ENCODE measurements at places on chromosomes 3 and 15.

GRCh38 chr3:76025561-76025960 is 240.2 kb upstream of the ZNF717 start:
- no peak for DNase-seq

- no peak for DNase-seq
Measured at GRCh38 chr3:98814817-98815420, 51.8 kb downstream of the ST3GAL6 start.

- DNase-seq: no peak
Measured at GRCh38 chr3:194396859-194397756, 2.0 kb downstream of the GP5 start.

DNA sequence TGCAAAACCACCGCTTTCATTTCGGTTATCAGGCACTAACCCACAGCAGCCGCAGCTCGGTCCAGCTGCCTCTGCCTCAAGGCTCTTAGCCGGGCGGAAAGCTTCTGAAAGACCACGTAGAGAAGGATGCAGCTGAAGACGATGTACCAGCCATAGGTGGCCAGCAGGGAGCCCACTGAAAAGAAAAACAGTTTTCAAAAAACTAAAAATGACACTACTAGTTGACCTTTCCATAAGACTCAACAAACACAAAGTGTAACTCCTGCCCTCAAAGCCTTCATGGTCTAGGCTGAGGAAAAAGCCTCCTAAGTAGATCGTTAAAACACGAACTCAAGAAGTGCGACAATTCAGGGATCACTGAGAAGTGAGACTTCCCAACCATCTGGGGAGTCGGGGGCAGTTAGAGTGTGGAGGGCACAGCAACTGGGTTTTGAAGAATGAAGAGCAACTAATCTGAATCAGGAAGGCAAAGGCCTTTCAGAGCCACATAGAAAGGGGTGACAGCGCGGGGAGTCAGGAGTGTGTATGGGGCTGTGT is 716 bp downstream of the SELENOS start:
- DNase-seq: no peak

DNA sequence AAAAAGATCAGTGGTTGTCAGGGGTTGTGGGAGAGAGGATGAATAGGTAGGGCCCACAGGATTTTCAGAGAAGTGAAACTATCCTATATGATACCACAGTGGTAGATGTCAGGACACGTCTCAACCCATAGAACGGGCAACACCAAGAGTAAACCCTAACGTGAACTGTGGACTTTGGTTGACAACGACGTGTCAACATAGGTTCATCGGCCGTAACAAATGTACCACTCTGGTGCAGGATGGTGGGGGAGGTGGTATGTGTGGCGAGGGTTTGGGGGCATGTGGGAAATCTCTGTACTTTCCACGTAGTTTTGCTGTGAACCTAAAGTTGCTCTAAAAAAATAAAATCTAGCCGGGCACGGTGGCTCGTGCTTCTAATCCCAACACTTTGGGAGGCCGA is 13.0 kb upstream of the PIGZ start:
- DNase-seq: no peak

- DNase-seq: no peak
Measured at GRCh38 chr3:56864918-56865524, 63.3 kb upstream of the ARHGEF3 start.

GRCh38 chr15:85583923-85584390 is 203.6 kb downstream of the AKAP13 start:
- no peak for DNase-seq

DNA sequence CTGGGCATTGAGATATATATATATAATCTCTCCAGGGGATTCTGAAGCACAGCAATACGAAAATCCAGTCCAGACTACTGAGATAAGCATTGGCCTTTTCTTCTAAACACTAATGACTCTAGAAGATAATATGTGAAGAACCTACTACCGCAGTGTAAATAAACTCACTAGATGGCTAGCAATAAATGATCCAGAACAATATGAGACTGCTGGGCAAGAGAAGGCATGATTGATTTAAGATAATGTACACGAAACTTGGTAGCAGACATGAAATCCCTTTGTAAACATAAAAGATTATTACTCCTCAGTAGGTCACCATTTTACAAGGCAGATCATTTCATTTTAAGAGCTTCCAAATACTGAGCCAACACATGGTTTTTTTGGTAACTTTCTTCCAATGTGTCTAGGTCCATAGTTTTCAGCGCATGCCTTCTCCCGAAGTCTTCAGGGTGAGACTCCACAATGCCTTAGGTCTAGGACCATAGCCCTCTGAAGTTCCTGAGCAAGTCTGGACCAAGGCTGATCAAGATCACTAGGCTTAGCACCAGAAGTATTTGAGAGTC is 193.2 kb downstream of the LRRN1 start:
- no peak for DNase-seq
